ENCODE measurements at places on chromosomes 1 and 21.

GRCh38 chr21:43193088-43193650 lies 24.4 kb downstream of the CRYAA start:
- no peak for DNase-seq

DNA sequence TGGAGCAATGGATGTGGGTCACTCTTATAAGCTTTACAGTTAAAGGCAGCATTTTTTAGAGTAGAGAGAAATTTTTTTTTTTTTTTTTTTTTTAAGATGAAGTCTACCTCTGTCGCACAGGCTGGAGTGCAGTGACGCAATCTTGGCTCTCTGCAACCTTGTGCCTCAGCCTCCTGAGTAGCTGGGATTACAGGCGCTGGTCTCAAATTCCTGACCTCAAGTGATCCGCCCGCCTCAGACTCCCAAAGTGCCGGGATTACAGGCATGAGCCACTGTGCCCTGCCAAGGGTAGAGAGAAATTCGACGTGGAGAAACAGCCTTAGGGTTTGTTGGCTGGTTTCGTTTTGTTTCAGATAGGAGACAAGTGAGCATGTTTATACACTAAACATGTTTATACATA lies 594.2 kb upstream of the ADAMTS5 start:
- DNase-seq, result no peak

DNA sequence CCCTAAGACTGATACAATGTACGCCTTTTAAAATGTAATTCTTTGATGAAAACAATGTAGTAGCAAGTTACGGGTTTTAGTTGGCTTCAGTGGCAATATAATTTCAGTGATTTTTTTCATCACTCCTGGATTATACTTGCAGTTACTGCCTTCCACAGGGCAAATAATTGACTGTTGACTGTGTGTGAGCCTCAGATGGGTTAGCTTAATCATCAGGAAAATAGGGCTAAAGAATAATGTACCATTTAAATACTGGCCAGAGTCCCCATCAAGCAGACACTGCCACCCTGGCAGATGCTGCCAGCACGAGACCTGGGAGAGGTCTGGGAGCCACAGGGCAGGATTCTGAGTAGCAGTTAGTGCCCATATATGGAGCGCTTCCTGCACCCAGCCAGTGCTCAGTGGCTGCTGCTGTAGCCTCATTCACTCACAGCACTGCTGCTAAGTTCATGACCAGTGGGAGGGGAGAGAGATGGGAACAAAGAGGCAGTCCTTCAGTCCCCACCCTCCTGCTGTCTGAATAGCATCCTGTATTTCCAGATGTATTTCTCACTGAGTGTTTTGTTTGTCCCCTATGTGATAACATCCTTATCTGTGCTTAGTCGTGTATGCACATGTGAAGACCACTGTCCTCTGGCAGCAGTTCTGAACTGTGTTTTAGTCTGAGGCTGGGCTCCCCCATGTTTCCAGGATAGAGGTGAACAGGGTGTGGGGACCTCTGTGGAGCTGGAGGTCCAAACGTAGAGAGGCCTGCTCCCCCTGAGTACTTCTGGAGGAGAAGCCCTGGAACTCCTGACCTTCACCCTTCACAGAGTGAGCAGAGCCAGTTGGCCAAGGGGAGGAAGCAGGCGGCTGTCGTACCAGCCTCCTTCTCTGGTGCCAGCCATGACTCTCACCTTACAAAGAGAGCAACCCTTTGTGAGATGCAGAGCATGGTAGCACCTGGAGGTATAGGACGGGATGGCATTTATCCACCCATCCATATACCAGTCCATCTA lies 80.4 kb downstream of the ADARB1 start:
- no peak for DNase-seq

DNA sequence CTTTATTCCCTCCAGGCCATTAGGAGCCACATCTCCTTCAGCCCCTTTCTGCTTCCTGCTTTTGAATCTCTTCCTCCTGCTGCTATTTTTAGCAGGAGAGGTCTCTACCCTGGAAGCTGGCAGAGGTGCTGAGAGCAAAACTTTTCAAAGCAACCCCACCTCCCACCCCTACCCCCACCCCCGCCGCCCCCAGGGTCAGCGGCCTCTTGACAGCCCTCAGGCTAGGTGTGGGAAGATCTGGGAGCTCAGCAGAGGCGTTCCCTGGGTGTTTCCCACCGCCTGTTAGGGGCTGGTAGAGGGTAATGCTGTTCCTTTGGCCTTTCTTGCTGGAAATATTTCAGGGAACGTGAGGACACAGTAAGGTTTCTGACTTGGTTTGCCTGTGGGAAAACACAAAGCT lies 112.5 kb upstream of the CACHD1 start:
- DNase-seq, result no peak

- DNase-seq, result no peak
Measured at GRCh38 chr1:91777630-91778300, 108.2 kb downstream of the TGFBR3 start.

DNA sequence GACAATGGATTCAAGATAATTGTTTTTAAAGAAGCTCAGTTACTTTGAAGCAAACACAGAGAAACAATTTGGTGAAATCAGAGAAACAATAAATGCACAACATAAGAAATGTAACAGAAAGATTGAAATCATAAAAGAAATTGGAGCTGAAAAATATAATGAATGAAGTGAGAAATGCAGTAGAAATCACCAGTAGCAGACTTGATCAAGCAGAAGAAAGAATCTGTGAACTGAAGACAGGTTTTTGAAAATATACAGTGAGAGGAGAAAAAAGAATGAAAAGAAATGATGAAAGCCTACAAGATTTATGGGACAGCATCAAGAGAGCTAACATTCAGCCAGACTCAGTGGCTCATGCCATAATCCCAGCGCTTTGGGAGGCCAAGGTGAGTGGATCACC lies 4.2 kb upstream of the SELP start:
- no peak for DNase-seq

DNA sequence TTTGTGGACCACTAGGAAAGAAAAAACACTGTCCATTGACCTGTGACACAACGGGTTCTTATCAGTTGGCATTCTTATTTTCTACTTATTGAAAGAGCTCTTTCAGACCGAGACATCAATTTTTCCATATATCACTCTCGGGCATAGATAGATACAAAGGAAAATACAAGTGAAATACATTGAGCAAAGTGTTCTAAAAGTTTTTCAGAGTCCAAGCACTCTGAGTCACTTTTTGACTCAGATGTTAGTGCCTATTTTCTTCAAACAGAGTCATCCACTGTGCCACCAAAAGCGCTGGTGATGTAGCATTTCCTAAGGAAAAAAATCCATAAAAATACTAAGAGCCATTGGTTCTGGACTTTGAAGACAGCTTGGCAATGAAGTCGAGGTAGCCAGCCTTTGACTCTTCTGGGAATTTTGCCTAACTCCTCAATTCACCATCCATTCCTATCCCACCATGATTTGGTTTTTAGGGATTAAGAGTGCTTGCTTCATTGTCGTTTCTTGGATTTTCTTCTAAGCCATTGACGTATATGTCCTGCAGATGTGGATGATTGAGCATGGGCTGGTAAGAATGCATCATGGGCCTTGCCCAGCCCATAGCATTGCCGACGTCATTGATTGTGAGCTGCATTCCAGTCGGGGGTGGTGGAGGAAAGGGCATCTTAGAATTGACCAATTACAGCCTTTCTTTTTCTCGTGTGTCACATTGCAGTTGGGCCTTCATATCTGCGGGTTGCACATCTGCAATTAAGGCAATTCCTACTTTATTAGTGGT lies 10.6 kb downstream of the GALNT2 start:
- DNase-seq, result no peak

DNA sequence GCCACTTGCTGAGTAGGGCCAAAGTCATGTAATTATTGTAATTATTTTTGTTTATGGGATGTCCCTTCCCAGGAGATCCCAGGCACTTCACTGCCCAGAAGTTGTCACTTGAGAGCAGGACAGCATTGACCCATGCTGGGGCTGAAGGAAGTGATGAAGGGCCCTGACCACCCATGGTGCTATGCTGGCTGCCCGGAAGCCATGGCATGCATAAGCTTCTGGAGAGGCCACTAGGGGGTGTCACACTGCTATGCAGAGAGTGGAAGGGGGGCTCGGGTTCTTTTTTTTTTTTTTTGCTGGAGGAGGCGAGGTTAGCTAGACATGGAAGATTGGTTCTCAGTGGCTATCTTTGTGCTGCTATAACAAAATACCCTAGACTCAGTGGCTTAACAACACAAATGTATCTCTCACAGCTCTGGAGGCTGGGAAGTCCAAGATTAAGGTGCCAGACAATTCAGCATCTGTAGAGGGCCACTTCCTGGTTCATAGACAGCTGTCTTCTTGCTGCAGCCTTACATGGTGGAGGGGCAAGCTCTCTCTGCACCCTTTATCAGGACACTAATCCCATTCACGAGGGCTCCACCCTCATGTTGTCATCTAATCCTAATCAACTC lies 84.9 kb downstream of the CNIH3 start:
- DNase-seq, result no peak

DNA sequence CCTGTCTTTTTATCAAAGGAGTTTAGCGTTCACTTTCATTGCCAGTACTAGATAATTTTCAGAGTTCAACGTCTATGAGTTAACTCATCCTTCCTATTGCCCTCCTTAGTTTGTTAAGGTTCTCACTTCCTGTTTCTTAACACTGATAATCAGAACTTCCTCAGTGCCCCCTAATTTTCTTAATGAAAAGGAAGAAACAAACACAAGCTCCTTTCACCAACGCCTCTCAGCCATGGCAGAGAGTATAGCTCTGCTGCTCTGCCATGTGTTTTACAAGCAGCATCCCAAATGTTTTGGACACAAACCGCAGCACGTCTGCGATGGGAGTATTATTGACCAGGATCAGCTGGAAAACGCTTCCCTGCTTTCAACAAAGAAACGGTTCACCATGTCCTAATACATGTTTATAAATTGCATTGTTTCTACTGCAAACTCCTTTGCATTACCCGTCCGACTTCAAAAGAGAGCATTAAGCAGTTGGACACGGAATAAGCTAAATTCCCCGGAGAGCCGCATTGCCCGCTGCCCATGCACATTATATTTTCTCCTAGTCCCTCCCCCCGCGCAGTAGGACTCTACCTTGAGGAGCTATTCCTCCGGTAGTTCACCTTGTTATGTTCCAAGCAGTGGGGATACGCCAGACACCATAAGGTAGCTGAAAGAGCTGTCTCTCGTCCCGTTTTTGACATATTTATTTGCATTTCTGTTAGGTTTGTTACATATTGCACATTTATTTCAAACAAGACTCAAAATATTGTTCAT lies 561 bp downstream of the OLFM3 start:
- DNase-seq, result no peak

DNA sequence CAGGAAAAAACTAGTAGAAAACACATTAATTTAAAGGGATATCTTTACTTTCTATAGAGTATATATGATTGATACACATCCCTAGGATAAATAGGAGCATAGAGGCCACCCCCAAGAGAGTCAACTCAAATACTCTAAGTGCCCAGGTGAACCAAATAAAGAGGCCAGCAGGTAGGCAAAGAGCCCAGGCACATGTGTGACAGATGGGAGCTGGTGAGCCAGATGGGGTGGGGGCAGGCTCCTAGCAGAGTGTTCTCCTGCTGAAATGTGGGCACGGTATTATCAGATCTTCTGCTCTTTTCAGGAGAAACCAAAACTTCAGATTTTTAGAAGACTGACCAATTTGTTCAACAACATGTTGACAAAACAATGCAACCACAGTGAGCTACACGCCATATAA lies 333.4 kb upstream of the PKN2 start:
- no peak for DNase-seq

DNA sequence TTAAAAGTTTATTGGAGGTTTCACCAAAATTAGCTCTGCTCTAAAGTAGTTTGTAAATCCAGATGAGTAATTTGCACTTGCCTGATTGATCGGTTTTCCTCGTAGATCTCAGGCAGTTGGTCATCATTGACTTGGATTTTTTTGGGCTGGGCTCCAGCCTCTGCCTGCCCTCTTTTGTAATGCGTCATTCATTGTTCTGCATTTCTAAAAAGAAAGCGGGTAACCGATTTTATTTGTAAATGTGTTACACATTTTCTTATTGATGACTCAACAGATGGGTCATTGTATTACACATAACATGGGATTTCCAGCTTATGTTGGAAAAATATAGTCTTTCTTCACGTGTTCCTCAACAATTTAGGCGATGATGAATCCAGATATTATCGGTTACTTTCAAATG lies 5.5 kb downstream of the ETS2 start:
- DNase-seq, result peak; percentile 99

DNA sequence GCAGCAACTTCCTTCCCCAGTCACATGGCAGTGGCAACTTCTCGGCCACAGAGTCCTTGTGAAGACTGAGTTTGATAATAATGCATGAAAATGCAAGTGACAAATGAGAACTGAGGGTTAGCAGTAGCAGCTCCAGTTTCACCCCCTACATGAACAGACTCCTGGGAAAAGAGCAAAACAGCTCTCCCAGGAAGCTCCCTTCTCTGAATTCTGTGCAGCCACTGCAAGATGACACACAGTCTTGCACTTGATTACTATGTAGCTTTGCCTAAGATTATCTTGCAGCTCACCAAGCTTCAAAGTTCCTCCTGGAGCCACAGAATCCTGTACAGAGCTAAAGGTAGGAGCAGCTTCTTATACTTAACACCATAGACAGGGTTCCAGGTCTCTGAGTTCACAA lies 4.7 kb downstream of the PGBD5 start:
- DNase-seq, result no peak

- no peak for DNase-seq
Measured at GRCh38 chr1:16118706-16119105, 37.2 kb downstream of the EPHA2 start.

GRCh38 chr1:111030590-111030989 lies 66.9 kb upstream of the LRIF1 start:
- DNase-seq, result no peak

DNA sequence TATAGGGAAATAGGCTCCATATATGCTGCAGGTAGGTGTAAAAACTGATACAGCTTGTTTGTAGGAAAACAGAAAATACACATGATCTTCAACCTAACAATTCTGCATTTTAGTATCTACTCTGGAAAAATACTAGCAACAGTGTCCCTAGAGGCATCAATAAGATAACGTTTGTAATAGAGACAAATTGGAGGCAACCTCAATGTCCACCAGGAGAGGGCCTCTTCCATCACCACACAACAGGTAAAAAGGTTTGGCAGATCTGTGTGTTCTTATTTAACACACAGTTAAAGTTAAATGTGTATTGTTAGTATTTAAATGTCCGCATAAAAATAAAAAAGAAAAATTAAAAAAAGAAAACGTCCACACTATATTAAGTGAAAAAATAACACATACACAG lies 5.4 kb downstream of the EIF2D start:
- no peak for DNase-seq

- no peak for DNase-seq
Measured at GRCh38 chr1:91827087-91827458, 58.9 kb downstream of the TGFBR3 start.

GRCh38 chr1:156845953-156846545 lies 12.9 kb downstream of the INSRR start:
- no peak for DNase-seq

DNA sequence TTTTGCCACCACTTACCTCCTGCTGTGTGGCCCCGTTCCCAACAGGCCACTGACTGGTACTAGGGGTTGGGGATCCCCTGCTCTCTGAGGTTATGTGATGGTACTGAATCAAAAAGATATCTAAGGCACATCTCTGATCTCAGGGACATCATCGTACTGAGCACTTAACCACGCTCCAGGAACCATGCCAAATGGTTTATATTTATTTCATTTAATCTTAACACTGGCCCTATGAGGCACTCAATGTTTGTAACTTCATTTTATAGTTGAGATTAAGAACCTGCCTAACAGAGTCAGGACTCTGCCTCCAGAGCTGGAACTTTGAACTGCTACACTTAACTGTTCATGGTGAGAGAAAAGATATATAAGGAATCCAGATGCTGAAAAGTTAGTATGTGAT lies 98.0 kb upstream of the HP1BP3 start:
- no peak for DNase-seq

GRCh38 chr1:97630281-97630680 lies 290.6 kb downstream of the DPYD start:
- DNase-seq, result no peak

Measured in HS-5 (cell line).